Stimulated activated CD8-positive, alpha-beta memory T cell treated with anti-CD3 and anti-CD28 coated beads, Interleukin-4, amount 100 ng/mL, for 48 hours (primary cell): ENCODE measurements at places on chromosomes 16 and 17.
A peak's percentile ranks its signal among the peaks of the same experiment; 100 is the strongest.

DNA sequence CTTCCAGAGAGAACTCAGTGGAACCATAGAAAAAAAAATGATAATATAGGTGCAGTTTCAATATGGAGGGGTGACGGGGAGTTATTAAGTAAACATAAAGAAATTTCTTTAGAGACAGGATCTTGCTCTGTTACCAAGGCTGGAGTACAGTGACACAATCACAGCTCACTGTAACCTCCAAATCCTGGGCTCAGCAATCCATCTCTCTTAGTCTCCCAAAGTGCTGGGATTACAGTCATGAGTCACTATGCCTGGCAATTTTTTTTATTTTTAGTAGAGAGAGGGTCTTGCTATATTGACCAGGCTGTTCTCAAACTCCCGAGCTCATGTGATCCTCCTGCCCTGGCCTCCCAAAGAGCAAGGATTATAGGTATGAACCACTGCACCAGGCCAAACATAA, 48.8 kb downstream of the NLRC5 start:
- no peak for DNase-seq

DNA sequence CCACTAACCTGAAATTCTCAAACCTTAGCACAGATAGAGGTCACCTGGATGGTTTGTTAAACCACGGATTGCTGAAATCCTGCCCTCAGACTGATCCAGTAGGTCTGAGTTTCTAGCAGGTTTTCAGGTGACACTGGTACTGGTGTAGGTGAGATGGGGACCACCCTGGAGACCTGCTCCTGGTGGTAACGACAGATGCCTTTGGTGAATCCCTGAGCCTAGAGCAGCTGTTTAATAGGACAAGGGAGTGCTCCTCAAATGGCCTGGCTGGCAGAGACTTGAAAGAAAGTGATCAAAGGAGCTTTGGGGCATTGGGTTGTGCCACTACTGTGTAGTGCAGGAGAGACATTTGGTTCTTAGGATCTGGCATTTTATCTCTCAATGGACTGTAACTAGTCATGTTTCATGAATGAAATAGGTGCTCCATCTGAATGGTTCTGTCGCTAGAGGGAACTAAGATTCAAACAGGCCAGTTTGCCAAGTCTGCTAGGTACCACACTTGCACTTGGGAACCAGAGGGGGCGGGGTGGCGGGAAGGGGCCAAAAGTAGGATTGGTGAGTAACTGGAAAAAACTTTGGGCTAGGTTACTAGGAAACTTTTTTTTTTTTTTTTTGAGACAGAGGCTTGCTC, 2.9 kb upstream of the IFI35 start:
- no peak for DNase-seq

DNA sequence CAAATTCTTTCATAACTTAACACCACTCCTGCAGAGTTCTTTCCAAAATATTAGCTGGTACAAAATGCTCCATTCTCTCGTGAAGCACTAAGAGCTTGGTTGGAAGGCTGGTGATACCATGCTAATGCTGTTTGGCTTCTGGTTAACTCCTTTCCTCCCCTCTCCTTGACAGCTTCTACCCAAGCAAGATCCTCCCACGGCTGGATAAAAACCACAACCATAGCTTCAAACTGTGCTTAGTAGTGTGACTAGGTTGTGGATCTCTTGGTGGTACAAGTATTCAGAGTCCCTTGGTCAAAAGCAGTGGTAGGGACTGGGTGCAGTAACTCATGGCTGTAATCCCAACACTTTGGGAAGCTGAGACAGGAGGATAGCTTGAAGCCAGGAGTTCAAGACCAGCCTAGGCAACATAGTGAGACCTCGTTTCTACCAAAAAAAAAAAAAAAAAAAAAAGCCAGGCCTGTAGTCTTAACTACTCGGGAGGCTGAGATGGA, 2.3 kb downstream of the PHAF1 start:
- DNase-seq: no peak

DNA sequence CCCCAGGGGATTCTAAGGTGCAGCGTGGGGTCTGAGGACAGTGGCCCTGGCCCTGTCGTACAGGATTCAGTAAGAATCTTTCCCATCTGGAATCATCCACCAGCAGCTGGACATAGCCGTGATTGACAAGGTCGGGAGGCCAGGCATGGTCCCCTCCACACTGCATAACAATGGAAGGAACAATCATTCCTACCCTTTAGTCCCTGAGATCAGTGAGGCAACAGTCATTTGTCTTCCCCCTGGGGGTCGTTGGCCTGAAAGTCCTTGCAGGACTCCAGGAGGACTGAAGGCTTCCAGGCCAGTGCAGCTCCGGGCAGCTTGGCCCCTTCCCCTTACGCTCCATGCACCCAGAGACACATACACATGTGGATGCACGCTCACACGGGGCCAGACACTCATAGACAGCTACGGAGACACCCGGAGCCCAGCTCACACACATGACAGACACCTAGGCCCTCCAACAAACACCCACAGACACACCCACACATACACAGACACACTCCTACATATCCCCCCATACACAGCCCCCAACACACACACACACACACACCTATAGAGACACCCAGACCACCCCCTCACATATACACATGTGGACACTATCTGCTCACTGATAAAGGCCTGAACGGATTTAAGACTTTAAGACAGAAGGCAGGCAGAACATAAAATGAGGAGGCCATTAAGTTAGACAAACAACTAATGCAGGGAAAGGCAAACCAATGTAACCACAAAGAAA, 42.9 kb downstream of the LITAF start:
- no peak for DNase-seq

GRCh38 chr17:7867881-7868329, 10.1 kb downstream of the CYB5D1 start:
- no peak for DNase-seq

- no peak for DNase-seq
These were observed 3.5 kb upstream of the C17orf107 start for GRCh38 chr17:4895657-4896331.

GRCh38 chr17:2436316-2436905, 35.6 kb upstream of the MNT start:
- no peak for DNase-seq

- peak; percentile 64 for DNase-seq
These were observed 14.4 kb upstream of the GPRC5B start for GRCh38 chr16:19898924-19899604.

- no peak for DNase-seq
These were observed 114.1 kb downstream of the C16orf78 start for GRCh38 chr16:49487746-49488145.
